Stomach (tissue), 19 donors: ENCODE measurements at places on chromosomes 2 and 18. TPM values are rescaled to one million over a fixed set of nuclear protein-coding genes. Genes with fewer than 3 reads are reported as not detected.

GRCh38 chr2:68100189-68100588 lies 37.4 kb upstream of the C1D start:
- no peak for DNase-seq

The GPR39 gene
- 12.3 TPM for total RNA-seq

GRCh38 chr2:162574615-162575452 lies 230.9 kb downstream of the GCA start:
- no peak for DNase-seq

GRCh38 chr2:231545105-231545902 lies 15.1 kb upstream of the NMUR1 start:
- DNase-seq = peak; percentile 66

DNA sequence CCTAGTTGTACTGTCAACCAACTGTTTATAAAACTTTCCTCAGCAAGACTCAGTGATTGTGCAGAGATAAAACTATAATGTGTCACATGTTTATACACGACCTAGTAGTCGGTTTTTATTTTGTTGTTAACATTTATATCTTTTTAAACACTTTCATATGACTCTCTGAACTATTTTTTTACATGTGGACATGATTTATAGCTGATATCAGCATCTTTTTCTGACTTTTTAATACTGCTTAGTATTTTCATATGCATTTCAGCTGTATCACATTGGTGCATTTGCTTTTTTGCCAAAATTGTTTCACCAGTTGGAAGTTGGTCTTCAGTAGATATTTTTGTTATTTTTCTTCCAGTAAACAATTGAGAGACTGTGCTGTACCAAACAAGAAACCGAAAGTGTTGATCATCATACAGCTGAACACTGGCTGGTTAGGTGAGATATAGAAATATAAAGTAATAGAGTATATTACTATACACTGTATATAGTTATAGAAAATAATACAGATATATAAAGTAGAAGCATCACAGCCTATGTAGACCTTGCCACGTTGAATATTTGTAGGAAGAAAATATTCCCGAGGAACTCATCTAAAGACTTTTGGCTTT lies 154.2 kb downstream of the KCTD1 start:
- no peak for DNase-seq

The ARHGEF4 gene
- 14.0 TPM for total RNA-seq

- peak; percentile 58 for DNase-seq
Observed at GRCh38 chr18:286515-287310, 18.9 kb upstream of the THOC1 start.

DNA sequence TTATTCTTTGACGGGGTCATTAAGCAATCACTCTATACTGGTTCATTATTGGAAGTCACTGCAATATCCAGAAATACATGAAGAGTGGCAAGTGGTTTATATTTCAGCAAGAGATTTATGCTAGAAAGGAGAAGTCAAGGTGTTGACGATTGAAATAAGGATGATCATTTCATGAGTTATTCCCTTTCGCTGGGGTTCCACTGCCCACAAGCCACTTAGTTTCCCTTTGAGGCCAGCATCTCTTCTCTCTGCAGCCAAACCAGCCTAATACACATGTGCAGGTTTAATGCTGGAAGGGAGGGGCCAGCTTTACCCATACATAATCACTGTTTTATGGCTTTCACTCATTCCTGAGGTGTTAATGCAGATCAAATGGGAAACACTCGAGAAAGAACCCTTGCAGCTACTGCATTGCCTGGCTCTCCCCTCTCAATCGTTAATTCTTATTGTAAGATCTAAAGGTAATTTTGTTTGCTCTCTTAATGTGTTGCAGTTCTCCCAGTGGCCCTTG lies 108.4 kb downstream of the MEIS1 start:
- no peak for DNase-seq

The RASGRP3 gene
- total RNA-seq = 0.29 TPM

The LRATD1 gene
- total RNA-seq = 229 TPM

DNA sequence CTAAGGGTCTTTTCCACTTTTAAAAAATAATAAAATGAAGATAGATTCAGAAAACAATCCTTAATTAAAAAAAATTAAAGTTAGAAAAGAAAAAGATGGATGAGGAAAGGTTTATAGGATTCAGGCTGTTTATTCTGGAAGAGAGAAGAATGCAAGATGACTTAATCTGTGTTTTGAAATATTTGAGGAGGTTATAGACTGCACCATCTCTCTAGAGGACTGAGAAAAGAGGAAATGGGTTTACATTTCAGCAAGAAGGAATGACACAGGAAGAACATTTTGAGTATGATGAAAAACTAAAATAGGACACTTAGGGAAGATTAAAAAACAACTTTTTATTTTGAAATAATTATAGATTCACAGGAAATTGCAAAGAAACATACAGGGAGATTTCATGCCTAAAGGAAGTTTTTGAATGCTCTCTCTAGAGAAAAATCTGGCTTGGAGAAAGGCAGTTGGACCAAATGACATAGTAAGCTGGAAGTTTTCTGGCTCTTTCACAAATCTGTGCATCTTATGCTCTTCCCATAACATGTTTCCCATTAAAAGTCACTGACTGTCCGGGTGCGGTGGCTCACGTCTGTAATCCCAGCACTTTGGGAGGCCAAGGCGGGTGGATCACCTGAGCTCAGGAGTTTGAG lies 75.0 kb downstream of the CERS6 start:
- DNase-seq = peak; percentile 25

The CBLN2 gene
- not detected for total RNA-seq

The POLE4 gene
- total RNA-seq = 35.6 TPM

GRCh38 chr2:157172866-157173578 lies 84.5 kb upstream of the GALNT5 start:
- no peak for DNase-seq

DNA sequence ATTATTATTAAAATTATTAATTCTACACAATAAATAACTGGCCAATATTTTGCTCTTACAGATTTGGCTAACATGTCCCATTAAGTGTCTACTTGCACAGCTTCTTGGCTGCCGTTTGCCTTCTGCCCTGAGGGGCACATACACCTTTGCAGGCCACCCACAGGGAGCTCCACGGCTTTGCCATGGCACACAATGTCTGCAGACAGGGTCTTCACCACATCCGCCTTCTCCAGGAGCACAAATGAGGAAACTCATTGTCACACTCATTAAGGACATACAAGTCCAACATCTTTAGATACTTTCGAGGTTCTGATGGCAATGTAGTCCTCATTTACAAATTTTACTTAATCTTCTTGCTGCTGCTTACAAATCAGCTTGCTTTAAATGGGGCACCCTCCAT lies 45.6 kb downstream of the LONRF2 start:
- no peak for DNase-seq

DNA sequence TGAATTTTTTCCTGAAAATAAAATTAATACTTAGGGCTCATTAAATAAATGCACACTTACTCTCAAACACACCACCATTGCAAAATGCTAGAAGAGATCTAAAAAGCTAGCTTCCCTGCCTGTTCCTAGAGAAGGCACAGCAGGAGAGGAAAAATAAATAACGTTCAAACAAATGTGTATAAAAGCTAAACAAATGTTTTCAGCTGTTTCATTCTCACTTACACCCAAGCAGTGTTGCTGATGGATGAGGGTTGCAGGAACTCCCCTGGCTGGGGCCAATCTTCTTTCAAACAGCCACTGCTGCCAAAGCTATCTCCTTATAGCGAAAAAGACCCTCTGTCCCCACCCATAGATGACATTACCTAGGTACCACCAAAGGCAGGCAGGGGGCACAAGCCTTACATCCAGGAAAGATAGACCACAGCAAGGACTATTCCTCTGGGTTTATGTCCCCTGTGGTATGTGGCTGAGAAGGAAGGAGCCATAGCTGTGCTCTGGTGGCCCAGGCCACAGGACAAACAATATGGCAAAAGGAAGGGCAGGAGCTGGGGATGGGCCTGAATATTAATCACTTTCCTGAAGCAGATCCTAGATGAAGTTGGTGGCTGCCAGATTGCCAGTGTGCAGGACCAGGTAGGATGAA lies 214.6 kb downstream of the TTC32 start:
- no peak for DNase-seq

The SGPP2 gene
- 18.2 TPM for total RNA-seq

GRCh38 chr18:36315736-36316135 lies 18.2 kb downstream of the FHOD3 start:
- no peak for DNase-seq

The FAP gene
- 0.87 TPM for total RNA-seq

DNA sequence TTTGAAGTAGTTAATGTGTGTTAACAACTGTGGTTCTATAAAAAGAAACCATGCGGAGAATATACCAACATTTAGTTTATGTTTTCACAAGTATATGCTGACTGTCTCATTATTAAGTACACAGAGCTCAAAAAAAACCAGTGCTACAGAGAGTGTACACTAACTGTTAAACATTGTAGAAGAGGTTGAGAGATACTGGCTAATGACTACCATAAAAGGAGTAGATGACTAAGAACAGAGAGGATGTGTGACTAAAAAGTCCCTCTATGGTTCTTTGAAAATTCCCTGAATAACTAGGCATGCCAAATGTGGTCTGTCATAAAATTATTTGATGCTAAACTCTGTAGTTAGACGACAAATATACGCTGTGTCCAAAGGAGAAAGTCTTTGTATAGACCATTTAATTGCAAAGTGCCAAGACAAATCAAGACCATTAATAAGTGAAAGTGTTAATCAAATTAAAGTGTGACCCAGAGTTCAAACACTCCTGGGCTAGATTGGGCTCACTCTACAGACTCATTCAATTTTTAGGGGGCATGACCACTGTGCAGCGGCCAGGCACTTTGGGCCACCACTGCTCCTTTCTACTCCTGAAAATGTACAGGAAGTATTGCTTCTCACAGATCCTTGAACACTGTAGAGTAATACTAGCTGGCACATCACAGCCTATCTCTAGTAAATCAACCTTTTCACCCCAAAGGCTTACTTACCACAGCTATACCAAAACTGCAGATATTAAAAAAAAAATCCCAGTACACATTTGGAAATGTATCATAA lies 45.1 kb upstream of the SERTAD2 start:
- DNase-seq = no peak

GRCh38 chr2:222891890-222892289 lies 31.1 kb downstream of the ACSL3 start:
- no peak for DNase-seq

The FMNL2 gene
- total RNA-seq = 25.8 TPM

The DIPK1C gene
- total RNA-seq = 2.3 TPM

GRCh38 chr2:85813982-85814801 lies 60.4 kb downstream of the ATOH8 start:
- DNase-seq = peak; percentile 96

The CRYGA gene
- not detected for total RNA-seq

DNA sequence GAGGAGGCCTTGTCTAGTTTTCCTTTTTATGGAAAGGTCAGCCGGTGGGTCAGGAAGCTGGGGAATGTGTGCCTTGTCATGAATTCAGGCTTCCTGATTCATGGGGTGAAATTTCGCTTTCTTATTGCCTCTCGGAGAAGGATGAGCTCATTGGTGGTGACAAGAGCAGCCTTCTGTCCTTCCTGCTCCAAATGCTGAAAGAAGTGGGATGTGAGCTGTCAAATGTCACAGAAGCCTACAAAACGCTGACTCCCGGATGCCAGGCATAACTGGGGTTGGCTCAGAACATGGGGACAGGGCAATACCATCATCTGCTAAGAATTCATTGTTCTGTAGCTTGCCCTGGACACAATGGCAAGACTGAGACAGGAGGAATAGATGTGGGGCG lies 55.8 kb upstream of the FAM136A start:
- DNase-seq = no peak

DNA sequence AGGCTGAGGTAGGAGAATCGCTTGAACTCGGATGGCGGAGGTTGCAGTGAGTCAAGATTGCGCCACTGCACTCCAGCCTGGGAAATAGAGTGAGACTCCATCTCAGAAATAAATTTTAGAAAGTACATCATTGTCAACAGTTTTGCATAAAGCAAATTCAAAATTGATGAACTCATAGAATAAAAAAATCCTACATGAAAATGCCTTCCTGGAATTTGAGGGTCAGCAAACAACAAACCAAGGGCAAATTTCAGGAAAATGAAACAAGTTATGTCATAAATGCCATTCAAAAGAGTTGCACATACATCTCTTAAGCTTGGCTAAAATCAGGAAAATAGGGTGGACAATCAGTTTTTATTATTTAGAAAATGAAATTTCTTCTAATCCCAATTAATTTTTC lies 45.1 kb downstream of the COL5A2 start:
- DNase-seq = no peak

- no peak for DNase-seq
Observed at GRCh38 chr18:67581178-67581577, 64.7 kb upstream of the DSEL start.

DNA sequence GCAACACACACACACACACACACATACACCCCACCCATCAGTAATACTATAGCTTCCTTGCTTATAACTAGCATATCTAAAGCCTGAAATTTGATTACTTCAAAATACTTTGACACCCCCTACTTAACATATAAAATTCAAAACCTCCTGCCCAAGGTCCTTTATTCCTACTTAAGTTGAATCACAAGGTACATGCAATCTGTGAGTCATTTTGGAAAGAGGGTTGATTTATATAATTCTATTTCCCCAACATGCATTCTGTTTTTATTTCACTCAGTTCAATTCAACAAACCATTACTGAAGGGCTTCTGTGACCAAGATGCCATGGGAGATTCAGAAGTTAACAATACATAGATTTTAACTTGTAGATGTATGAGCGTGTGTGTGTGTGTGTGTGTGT lies 420.7 kb downstream of the METTL4 start:
- DNase-seq = no peak

The AGFG1 gene
- 69.8 TPM for total RNA-seq

DNA sequence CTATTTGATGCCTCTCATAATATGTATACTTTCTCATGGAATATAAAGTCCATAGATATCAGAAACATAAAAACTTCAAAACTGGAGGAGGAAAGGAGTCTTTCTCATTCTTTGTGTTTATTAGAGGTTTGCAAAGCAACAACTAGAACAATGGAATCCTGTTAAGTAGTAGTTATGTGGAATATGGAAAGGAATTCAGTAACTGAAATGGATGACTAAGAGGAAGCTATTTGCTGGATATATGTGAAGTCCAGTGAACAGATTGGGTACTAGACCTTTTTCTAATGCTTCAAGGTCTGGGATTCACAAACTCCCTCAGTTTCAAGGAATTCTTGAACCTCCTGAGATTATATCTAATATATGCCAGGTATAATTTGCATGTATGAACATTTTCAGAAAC lies 353.6 kb upstream of the FANCL start:
- DNase-seq = no peak

The SOCS6 gene
- total RNA-seq = 7.5 TPM

The ADGRF3 gene
- total RNA-seq = not detected

The LRP2 gene
- total RNA-seq = not detected

DNA sequence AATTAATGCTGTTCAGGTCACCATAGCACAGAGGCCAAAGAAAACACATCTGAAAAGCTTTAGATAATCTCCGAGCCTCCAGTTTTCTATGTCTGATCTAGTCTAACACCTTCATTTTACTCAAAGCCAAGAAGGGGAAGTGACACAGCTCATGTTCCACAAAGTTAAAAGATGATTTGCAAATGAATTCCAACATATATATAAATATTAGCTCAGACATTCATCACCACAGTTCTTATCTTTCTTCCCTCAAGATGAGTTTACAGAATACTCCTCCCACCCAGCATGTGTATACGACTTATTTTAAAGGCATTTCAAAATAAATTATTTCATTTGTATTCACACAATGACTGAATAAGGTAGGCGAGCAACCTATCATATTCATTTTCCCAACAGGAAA lies 82.4 kb downstream of the AAK1 start:
- no peak for DNase-seq
